Fibroblast of skin of right quadriceps (primary cell): ENCODE measurements at places on chromosomes 12 and 14.

GRCh38 chr12:4441355-4442335, 4.0 kb downstream of the FGF6 start:
- peak; percentile 19 for DNase-seq

DNA sequence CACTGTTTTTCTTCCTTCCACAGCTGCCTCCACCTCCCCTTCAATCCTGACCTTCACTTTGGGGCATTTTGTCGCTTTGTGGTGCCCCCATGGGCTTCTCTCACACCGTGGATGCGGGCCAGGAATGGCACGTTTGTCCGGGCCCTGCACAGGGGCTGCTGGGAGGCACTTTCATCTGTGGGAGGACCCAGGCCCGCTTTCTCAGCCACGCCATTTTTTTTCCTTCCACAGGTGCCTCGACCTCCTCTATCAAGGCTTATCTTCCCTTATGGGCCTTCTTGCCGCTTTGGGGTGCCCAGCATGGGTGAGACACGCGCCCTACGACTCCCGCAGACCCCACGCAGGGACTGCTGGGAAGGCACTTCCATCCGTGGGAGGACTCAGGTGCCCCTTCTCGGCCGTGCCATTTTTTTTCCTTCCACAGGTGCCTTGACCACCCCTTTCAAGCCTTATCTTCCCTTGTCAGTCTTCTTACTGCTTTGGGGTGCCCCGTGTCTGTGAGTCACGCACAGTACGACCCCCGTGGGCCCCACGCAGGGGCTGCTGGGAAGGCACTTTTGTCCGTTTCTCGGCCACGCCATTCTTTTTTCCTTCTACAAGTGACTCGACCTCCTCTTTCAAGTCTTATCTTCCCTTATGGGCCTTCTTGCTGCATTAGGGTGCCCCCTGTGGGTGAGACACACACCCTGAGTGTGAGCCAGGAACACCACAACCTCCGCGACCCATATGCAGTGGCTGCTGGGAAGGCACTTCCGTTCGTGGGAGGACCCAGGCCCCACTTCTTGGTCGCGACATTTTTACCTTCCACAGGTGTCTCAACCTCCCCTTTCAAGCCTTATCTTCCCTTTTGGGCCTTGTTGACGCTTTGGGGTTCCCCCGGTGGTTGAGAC, 270.7 kb downstream of the ALG10 start:
- no peak for DNase-seq

DNA sequence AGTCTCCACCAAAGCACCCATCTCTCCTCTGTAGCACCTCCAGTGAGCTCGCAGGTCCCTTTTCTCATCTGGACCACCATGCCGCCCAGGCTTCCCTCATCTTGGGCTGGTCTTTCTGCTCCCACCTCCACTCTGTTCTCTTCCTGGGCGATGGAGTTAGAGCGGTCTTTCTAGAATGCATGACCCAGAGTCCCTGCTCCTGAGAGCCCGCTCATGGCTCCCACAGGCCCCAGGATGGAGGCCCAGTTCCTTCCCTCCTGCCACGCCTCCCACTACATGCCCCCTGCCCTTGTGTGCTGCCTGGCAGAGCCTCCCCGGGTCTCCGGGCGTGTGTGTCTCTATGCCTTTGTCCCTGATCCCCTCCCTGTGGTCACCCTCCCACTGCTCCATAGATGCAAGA, 100.7 kb upstream of the RTL1 start:
- DNase-seq = no peak

DNA sequence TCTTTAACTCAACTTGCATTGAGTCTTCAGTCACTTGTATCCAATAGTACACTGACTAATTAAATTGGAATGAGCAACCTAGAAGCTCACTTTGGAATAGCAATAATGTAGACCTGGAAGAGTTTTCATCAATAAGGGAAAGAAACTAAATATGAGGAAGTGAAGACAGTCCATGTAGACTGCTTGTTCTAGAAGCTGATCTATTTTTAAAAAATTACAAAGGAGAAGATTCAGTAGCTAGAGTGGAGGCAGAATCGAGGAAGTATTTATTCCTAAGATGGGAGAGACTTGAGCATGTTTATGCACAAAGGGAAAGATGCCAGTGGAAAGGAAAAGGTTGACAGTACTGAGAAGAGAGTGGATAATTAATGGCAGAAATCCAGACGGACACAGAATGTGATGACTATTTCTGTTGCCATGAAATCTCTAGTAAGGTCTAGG, 156.3 kb upstream of the PDE3A start:
- peak; percentile 36 for DNase-seq

GRCh38 chr12:115620816-115621215, 656.7 kb downstream of the MED13L start:
- DNase-seq = peak; percentile 24

DNA sequence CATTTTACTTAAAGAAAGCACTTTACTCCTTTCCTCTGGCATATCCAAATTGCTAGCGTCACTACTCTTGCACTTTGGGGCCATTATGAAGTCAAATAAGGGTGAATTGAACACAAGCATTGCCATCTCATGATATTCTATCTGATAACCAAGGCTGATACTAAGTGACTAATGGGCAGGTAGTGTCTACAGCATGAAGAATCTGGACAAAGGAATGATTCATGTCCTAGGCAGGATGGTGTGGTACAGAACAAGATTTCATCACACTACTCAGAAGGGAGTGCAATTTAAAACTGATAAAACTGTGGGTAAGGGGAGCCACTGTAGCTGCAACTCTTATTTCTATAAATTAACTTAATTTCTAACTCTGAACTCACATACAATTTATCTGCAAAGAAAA, 7.7 kb upstream of the SLC6A15 start:
- peak; percentile 31 for DNase-seq

GRCh38 chr12:121712190-121712460, 427 bp upstream of the TMEM120B start:
- DNase-seq = no peak

DNA sequence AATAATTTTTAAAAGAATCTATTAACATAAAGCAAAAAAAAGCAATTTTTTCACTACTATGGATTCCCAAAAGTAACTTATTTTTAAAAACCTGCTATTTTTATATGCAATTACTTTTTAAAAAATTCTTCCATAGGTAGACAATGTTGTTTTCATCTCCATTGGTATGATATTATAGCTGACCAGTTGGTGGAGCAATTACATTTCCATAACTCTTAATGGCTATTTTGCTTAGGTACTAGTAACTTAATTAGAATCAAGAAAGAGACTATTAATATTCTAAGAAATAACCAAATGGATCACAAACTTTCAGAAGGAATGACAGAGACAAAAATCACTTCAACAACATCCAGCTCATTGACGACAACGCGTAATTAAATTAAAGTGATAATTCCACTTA, 64.7 kb upstream of the PTCSC3 start:
- DNase-seq = no peak

DNA sequence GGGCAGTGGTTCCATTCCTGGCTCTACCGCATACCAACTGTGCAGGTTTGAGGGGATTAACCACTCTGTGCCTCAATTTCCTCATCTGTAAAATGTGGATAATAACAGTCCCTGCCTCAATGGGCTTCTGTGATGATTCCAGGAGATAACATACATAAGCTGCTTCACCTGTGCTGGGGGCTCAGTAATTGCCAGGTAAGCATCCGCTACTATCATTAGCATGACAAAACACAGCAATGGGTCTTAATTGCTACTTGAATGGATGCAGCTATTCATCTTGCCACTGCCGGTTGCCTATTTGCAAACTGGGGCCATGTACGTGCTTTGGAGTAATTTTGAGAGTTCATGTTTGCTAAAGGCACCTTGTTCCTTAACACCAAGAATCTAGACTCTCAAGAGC, 132.6 kb downstream of the TMEM132D start:
- DNase-seq = no peak

- DNase-seq = no peak
Measured at GRCh38 chr12:114265036-114265435, 140.9 kb downstream of the TBX5 start.

DNA sequence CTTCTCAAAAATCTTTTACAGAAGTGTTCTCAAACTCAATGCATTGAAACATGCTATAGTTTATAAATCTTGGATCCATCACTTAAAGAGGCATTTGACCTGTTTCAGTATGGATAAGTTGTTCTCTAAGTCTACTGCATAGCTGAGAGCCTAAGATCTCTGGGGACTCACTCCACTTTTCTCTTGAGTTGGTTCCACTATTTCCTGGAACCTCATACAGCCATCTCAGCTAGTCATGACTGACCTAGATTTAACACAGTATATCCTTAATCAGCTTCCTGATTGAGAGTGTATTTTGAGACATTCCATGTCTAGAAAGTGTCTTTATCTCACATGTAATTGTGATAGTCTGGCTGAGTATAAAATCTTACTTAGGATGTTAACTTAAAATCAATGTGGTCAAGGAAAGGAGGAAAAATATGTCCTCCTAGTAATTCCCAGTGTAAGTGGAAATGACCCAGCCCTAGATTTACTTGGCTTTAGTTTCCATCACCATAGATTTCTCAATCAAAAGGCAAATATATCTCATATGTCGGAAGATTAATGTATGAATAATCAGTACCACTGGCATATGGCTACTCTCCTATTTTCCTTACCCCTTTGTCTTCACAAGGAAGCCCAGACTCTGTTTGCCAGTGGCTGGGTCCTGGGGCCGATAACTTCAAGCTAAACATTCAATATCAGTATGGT, 61.9 kb downstream of the KICS2 start:
- DNase-seq = peak; percentile 51

GRCh38 chr14:91349481-91350074, 68.0 kb downstream of the CCDC88C start:
- no peak for DNase-seq

DNA sequence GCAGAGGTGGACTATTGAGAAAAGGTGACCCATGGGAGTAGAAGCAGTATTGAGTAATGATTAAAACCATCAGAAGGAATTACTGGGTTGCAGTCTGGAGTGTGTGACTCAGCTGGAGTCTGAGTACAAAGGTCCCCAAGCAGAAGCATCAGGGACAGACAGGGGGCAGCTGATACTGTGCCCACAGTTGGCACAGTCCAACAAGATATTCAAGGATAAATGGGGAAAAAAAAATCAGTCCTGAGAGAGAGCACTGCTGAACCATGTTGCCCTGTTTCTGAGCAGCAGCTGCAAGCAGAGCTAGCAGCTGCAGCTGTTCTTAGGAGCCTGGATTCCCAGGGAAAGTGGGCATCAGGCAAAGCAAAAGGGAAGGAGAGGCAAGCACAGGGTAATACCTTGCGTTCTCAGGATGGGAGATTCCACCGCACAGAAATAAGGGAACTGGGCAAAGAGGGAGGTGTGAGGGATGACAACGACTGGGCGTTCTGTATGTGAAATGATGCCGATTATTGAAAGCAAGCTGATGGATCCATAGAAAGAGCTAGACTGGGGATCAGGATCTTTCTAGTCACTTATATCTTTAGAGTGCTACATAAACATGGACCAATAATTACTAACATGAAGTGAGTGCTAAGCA, 17.7 kb downstream of the NEUROD4 start:
- no peak for DNase-seq

DNA sequence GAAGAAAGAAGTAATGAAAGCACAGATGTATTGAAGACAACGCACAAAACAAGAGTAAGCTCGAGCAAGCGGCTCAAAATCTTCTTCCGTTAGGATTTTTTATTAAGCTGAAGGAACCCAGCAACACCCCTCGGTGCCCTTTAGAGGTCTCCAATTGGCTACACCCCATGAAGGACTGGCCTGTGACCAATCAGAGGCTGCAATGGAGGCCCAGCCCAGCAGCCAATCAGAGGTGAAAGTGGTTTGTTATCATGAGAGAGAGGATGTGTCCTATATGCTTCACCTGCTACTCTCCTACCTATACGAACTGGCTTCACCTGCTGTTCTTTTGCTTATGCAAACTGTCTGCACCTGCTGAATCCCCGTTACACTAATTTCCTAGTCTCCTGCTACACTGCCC, 358.8 kb downstream of the C12orf50 start:
- no peak for DNase-seq

DNA sequence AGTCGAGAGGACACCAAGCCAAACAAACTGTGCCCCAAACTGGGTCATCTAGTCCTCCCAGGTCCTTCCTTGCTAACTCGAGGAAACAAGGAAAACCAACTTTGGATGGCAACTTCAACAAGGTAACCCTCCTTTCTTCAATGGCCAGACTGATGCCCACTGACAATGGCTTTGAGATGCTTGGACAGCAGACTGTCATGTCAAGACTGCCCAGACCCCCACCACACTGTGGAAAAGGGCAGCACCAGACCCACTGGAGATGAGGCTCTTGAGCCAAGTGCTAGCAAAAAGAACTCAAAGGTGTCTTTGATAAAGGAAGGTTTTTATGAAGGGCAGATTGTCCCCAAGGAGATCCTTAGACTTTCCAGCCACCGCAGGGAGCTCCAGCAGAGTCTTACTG, 9.0 kb upstream of the CDH24 start:
- no peak for DNase-seq

DNA sequence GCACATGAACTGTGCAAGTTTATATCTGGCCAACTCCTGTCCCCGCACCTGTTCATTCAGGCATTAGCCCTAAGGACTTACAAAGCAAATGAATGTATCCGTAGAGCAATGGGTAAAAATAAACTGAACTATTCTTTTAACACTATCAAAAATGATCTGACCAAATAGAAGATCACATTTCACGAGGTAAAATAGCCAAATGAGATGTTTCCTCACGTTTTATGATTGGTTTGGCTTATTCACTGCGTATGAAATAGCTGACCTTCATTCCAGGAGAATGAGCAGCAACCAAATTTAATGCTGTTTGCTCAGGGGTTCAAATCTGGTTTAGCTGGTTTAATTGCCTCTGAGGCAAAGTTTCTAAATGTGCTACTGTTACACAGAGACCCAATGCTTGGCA, 216.0 kb upstream of the EEA1 start:
- DNase-seq = no peak

DNA sequence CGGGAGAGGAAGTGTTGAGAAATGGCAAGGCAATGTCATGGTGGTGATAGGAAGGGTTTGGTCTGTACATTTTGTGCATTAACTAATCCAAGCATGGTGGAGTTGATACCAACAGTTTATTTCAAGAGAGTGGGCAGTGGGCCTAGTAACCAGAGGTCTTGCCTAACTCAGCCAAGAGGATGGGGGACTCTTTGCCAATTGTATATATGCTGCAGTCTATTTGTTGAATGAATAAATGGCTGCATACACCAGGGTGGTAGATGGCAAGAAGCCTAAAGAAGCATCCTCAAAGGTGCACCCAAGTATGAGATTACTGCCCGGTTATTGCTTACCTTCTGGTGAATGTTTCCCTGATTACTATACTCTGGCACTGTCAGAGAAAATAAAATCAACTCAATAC, 295.9 kb downstream of the ITPR2 start:
- DNase-seq = no peak
